ENCODE measurements at places on chromosomes 11 and 22.
A peak's percentile ranks its signal among the peaks of the same experiment; 100 is the strongest.

DNA sequence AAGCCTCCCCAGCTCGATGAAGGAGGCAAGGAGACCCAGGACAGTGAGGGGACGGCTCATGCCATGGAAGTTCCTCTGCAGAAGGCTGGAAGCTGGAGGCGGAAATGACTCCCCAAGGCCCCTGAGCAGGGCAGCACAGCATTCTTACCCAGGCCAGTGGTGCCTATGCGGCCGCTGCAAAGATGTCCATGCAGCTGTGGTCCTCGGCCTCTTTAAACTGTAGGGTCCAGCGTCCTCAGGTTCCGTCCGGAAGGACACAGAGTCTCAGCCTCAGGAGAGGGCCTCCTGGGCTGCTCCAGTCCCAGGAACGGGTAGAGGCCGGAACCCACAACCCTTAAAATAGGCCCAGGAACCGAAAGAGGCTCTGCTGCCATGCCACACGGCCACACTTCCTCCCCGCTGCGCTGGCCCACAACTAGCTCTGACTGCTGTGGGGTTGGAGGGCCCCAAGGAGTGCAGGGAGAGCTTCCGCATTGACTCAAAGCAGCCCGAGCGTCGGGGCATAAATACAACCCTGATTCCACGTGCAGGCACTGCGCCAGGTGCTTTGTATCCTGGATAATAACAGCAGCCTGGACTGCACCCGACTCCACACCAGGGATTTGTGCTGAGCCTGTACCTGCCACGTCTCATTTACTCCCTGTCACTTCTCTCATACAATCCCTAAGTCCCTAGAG is 5.5 kb downstream of the KIAA0930 start:
- no peak for DNase-seq

GRCh38 chr11:126664643-126665042 is 309.2 kb downstream of the ST3GAL4 start:
- DNase-seq = no peak

DNA sequence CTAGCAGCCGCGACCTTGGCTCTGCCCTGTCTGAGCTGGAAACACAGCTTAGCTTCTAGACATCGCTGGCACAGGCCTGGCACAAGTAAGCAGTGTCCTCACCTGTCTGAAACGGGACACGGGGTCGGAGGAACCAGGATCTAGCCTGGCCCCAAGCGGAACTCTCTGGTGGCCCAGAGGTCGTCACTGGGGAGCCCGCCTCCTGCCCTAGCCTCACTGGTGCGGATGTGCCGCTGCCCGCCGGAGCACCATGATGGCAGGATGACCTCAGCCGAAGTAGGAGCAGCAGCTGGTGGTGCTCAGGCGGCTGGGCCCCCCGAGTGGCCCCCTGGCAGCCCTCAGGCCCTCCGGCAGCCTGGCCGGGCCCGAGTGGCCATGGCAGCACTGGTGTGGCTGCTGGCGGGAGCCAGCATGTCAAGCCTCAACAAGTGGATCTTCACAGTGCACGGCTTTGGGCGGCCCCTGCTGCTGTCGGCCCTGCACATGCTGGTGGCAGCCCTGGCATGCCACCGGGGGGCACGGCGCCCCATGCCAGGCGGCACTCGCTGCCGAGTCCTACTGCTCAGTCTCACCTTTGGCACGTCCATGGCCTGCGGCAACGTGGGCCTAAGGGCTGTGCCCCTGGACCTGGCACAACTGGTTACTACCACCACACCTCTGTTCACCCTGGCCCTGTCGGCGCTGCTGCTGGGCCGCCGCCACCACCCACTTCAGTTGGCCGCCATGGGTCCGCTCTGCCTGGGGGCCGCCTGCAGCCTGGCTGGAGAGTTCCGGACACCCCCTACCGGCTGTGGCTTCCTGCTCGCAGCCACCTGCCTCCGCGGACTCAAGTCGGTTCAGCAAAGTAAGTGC is 871 bp downstream of the SLC35E4 start:
- no peak for DNase-seq

DNA sequence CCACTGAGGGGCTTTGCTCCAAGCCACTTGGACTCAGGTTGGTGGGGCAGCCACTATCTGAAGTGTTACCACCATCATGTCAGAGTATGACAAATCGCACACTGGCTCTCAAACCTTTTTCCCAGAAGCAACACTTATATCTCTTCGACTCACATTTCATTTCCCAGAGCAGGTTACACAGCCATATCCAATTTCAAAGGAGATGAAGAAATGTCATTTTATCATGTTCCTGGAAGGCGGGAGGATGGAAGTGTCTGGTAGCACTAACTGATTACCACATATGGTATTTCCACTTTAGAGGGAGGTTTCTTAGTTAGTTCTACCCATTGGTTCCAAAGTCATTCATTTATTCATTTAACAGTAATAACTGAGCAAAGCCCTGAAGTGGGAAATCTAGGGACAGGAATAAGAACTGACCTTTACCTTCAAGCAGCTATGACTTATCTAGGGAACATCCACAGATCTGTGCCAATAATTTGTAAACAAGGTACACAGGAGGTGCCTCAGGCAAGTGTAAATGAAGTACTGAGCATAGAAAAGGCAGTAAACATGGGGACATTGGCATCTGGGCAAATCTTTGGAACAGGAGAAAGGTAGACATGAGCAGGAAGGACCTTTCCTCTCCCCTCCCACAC is 54.9 kb upstream of the LRRC55 start:
- no peak for DNase-seq

DNA sequence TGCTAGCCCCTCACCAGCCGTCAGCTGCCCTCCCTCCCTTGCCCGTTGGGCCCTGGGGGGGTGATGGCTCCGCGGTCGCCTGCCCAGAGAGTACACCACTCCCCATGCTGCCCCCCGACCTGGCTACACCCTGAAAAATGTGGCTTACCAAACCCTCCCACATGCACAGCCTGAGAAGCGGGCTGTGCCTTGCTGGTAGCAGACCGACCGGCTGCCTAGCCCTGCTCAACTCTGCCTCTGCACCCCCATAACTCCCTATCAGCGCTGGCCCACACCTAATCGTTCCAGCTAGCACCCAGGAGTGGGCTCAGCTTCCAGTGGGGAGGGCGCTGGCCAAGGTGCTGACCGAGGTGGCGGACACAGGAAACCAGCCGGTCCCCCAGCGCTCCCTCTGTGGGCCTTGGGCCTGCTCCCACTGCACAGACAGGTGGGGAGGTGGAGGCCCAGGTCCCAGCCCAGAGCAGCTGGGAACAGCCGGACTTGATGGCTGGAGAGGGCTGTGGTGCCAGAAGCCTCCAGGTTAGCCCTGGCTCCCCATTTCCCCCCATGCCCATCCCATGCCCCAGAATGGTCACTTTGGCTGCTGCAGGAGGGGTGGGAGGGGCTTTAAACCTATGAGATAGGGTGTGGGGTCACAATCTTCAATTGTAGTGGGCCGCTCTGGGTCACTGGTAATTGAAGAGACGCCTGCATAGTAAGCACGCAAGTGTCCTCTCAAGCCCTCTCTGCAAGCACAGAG is 32.1 kb upstream of the PRODH start:
- no peak for DNase-seq

GRCh38 chr11:786235-787083 is 3.4 kb downstream of the CEND1 start:
- no peak for DNase-seq

GRCh38 chr11:117863383-117863782 is 13.1 kb downstream of the FXYD6 start:
- no peak for DNase-seq

- no peak for DNase-seq
These were observed 103.5 kb downstream of the USP35 start for GRCh38 chr11:78292109-78292803.

DNA sequence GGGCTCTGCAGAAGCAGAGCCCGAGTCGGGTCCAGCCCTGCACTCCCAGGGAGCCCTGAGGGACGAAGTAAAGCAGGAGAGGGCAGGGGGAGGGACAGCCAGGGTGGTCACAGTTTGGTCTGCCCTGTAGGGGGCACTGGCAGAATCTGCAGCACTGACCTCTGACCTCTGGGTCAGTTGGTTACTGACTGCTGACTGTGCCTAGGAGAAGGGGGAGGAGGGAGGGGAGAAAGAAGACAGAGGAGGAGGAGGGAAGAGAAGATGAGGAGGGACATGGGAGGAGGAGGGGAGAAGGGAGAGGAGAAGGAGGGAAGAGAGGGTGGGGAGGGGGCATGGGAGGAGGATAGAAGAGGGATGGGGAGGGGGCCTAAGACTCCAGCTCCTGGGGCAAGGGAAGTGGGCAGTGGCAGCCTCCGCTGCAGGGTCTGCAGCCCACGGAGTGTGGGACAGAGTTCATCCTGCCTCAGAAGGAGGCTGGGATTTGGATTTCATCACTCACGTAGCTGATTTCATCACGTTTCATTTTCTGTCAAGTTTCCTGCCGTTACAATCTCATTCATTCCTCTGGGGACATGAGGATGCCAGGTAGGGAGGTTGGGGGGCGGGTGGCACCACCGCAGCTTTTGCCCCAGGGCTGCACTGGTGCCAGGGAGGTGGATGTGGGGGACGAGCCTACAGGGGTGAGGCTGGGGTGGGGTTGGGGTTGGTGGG is 55.2 kb downstream of the FLRT1 start:
- DNase-seq = peak; percentile 45

- no peak for DNase-seq
These were observed 107.3 kb downstream of the RPS6KA4 start for GRCh38 chr11:64466115-64466718.

DNA sequence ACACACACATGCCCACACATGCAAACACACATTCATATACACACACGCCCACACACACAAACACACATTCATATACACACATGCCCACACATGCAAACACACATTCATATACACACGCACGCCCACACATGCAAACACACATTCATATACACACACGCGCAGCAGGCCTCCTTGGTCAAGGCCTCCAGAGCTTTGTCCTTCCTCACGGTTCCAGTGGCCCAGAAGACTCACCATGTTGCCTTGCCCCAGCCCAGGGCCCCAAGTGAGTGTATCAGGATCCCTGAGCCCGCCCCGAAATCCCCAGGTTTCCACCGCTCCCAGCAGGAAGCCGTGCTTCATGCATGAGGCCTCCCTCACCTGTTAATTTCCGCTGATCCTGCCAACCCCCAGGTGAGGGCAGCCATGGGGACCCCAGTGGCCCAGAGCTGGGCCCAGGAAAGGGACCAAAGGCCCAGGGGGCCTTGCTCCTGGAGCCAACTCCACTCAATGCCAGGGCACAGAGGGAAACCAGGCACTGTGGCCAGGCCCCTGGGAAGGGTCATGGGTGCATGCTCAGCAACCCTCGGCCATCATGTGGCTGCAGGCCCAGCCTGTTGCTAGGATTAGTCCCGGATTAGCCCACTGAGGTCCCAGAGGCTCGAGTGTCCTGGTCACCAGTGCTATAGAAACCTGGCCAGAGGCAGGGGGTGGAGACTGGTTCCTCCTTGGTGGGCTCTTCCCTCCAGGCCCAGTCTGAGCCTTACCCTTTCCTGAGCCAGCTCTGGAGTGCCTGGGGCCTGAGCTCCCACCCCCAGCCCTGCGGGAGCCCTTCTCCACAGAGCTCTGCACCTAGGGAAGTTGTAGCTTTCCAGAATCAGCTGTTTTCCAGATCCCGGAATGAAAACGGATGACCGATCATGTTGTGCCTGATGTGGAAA is 34.4 kb downstream of the IGF2 start:
- no peak for DNase-seq
